ENCODE measurements at places on chromosomes 2 and 18.

- no peak for DNase-seq
These were observed 1.6 kb upstream of the SESTD1 start for GRCh38 chr2:179266271-179266670.

DNA sequence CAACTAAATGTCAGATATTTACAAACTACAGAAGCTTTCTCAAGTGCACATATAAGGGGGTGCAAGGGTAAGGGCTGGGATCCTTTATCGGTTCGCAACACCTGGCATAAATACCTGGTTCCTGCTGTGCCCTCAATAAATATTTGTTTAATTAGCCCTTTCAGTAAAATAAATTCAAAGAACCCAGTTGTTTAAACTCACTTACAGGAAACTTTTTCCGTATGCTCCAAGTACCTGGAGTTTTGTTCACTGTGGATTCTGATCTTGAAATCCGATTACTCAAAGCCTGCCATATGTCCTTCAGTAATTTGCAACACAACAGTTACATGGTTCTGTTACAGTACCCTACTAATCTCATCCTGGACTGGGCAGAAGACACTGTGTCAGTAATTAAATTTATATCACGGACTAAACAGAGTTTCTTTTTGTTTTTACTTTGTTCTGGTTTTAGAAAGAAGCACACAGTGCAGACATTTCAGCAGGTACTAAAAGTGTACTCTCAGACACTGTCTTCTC lies 36.9 kb downstream of the TBC1D8 start:
- DNase-seq: no peak

GRCh38 chr2:143856978-143857377 lies 662.9 kb downstream of the ZEB2 start:
- DNase-seq: no peak

DNA sequence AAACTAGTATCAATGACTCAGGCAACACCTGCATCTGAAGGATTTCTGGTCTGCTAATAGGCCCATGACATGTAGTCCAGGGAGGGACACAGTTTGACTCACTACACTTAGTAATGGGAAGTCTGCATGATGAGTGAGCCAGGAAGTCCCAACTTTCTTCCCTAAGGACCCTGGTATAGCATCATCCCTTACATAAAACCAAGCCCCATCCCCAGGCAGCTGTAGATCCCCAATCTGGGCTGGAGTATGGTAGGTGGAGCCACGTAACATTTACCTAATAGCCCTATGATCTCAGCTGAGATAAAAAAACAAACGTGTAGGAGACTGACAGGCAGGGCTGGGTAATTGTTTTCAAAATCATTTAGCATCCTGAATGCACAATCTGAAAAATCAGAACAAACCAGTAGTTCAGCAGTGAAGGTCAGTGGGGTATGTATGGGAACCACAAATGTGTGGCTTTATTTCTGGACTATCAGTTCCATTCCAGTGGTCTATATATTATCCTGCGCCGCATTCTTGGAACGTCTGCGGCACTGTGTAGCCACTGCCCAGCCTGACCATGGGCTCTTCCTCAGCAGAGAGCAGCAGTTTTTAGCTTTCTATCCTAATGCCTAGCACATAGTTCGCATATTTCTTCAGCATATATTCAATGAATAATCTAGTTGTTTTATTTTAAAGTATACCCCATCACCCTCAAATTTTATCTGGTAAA lies 33.5 kb downstream of the EPB41L3 start:
- no peak for DNase-seq

DNA sequence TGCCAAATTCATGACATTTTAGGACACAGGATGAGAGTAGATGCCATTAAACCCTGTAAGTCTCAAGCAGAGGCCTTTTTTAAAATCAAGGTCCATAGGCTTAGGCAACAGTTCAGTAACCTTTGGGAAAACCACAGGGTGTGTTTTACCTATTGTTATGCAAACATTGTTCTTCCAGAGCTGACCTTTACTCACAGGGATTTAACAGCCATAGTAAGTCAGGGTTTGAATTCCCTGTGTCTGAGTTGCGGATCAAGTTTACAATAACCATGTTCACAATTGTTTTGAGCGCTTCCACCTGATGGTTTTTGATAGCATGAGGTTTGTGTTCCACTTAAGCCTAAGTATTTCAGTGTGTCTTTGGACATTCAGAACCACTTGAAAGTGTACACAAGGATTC lies 160.1 kb upstream of the BOD1L2 start:
- DNase-seq: no peak

GRCh38 chr2:61670591-61671501 lies 132.7 kb upstream of the XPO1 start:
- DNase-seq: no peak

DNA sequence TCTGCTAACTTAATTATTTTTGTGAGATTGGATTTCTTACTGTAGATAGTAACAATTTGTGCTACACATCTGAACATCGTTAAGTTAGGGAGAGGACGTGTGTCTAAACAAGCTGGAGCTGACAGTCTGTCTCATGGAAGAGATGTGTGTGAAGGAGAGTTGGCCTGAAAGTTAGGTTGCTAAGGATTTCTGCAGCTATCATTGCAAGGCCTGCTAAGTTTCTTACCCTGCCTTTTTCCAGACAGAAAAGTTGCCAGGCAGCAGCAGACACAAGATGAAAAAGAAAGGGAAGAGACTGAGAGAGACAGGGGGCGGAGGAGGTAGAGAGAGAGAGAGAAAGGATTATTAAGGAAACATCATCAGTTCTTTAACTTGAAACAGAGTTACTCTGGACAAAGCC lies 4.1 kb upstream of the LRP1B start:
- DNase-seq: no peak

DNA sequence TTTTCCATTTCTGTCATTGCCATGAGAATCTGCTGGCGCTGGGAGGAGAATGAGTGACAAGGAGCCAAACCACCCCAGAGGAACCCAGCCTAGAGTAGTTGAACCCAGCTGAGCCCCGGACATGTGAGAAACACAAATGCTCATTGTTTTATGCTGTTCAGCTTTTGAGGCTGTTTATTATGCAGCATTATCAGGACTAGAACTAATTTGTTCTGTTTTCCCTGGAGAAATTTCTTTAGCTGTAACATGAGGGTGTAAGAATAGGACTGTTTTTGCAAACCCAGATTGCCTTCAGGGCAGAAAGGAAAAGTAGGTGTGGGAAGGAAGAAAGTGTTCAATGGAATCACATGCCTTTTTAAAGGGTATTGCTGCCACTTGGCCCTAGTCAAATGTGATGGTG lies 28.5 kb upstream of the DOCK10 start:
- no peak for DNase-seq

DNA sequence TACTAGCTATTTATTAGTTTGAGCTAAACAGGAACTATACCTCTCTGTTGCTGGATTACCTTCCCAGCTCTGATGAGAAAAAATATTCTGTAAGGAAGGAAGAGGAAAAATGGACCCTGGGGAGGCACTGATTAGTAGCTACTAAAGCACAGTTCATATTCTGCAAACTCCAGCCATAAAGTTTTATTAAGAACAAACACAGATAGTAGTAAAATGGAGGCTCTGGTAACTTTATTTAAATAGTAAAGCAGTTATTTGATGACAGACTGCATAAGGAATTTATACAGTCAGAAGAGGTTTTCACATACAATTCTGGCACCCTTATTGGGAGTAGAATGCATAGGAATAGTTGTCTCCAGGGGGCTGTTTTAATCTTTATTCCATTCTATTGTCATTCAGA lies 84.1 kb downstream of the XIRP2 start:
- DNase-seq: no peak

DNA sequence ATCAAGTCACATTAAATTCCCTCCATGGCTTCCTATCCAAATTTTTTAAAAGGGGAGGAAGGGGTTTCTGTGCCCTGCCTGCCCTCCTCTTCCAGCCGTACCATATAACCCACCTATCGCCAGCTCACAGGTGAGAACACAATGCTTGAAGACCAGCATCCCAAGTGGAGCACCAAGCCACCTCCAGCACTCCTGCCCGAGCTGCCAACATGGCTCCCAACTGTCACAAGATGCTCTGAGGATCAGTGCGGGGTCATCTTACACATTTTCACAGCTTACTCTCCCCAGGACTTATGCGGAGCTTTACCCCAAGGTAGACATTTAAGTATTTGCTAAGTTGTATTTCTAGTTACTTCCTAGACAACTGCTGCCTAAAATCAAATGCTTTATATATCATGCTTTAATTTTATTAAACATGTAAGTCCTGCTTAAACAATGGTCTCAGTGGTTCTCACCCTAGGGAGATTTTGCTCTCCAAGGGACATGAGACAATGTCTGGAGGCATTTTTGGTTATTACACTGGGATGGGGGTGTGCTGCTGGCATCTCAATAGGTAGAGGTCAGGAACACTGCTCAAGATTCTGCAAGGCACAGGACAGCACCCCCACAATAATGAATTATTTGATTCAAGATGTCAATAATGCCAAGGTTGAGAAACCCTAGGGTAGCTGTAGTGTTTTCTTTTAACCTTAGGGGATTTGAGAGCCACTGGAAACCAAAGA lies 45.8 kb downstream of the SF3B1 start:
- no peak for DNase-seq

- DNase-seq: no peak
These were observed 19.3 kb downstream of the GEMIN6 start for GRCh38 chr2:38797250-38797676.

- DNase-seq: no peak
These were observed 864 bp upstream of the XPO1 start for GRCh38 chr2:61538920-61539520.

DNA sequence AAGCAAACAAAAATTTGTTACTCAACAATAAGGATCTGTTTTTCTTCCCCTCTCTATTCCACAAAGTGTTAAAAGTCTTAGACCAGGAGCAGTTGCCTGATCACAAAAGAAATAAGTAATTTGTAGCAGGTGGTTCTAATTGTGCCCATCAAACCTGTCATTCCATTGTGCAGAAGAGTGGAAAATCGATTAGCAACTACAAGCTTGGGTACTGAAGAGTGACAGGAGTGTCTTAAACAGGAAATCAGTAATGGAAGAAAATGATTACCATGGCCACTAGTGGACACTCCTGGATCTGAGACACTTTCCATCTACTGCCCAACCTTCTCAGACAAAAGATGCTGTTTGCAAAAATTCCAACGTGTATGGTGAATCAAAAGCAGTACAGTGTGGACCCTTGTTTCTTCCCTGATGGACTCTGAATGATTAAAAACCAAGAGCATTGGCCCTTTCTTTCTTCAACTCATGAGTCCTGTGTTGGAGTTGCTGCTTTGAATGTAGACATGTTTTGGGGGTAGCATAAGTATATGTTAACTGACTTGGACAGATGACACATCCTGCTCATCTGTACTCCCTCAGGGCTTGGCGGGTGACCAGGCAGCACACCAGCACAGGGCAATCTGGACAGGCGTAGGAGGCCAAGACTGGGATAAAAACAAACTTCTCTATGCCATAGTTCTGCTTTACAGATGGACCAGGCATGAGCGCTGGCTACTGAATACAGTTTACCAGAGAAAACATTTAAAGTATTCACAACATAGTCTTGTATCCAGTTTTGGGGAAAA lies 51.9 kb downstream of the PLA2R1 start:
- DNase-seq: no peak

GRCh38 chr2:98507461-98507860 lies 62.8 kb downstream of the INPP4A start:
- DNase-seq: no peak

DNA sequence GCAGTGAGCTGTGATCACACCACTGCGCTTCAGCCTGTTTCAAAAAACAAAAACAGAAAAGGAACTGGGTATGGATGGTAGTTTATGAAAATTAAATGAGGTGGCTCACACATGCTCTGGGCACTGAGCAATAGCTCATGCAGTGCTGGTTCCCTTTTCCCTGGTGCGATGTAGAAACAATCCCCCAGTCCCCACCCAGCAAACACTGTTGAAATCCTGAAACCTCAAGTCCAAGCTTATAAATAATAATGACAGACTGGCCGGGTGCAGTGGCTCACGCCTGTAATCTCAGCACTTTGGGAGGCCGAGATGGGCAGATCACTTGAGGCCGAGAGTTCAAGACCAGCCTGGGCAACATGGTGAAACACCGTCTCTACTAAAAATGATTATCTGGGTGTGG lies 55.4 kb upstream of the SMAD2 start:
- DNase-seq: no peak

DNA sequence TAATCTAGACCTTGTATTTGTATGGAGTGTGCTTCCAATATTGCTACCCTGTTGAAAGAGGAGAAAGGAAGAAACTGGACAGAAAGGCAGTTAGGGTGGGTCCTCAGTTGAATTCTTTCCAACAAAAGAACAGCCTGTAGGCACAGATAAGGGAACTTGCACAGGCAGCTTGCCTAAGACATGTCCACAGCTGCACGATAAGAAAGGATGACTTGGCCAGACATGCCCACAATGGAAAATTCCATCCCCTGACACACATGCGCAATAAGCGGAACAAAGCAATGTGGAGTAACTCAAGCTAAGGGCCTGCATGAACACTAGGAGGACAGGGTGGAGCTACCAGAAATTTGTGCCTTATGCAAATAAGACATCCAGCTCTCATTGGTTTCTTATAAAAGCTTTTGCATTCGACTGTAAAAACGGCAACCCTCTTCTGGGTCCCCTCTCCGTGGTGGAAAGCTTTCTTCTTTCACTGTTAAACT lies 1084.7 kb upstream of the NXPH2 start:
- DNase-seq: no peak

- no peak for DNase-seq
These were observed 84.7 kb upstream of the TMEM200C start for GRCh38 chr18:5979971-5980457.

DNA sequence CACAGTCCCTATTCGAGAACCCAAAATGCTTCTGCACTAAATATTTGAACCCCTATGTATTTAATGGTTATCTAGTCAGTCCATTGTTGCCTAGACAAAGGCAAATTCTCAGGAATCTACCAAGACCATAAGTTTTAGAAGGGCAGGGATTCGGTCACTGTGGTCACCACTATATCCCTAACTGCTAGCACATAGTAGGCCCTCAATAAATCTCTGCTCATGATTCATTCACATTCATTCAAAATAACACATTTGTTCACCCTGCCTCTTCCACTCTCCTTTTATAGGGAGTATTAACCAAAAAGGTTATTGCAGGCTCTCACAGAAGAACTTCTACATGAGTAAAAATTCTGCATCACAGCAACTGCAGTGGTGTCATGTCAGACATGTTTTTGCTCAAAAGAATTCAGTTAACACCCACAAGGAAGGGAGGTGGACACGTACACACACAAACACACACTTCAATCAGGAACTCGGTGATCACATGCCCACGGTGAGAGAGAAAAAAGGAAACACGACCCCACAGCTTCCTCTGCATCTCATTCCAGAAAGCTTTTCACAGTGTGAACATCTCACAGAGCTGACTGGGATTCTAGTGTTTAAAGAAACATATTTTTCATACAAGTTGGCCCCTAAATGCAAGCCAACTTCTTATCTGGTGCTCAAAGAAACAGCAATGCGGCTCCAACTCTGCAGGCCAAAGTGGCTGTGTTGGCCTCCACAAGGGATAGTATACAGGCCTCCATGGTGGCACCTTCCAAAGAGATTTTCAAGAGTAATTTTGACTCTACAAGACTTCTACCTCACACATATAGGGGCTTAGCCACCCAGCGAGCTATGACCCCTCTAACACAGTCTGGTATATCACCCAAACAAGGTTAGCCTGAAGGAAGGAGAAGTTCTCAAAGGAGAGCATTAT lies 98.0 kb downstream of the ANKRD44 start:
- no peak for DNase-seq

- no peak for DNase-seq
These were observed 69.4 kb upstream of the SMAD2 start for GRCh38 chr18:47999801-48000248.
